ENCODE measurements at places on chromosomes 13 and 19. TPM values are rescaled to one million over a fixed set of nuclear protein-coding genes. Genes with fewer than 3 reads are reported as not detected.

B3GNT3 gene
- total RNA-seq = 2.0 TPM

PLEKHJ1 gene
- total RNA-seq = 47.5 TPM

CALR3 gene
- not detected for total RNA-seq

MISP gene
- 3.4 TPM for total RNA-seq

MAST1 gene
- total RNA-seq = not detected

AKAP8L gene
- 147 TPM for total RNA-seq

COL5A3 gene
- 9.6 TPM for total RNA-seq

STARD13 gene
- 18.9 TPM for total RNA-seq

ZGLP1 gene
- total RNA-seq = 4.6 TPM

CILP2 gene
- total RNA-seq = not detected

KLK14 gene
- total RNA-seq = not detected

HIPK4 gene
- total RNA-seq = not detected

ATP13A1 gene
- 570 TPM for total RNA-seq

ATXN8OS gene
- not detected for total RNA-seq

TINCR gene
- total RNA-seq = 0.52 TPM

ANGPTL8 gene
- total RNA-seq = not detected

TMEM255B gene
- total RNA-seq = 4.6 TPM

IGFL4 gene
- not detected for total RNA-seq

CCDC169 gene
- total RNA-seq = 1.6 TPM

RFXAP gene
- 7.0 TPM for total RNA-seq

OR7D2 gene
- total RNA-seq = not detected

ZNF415 gene
- 6.9 TPM for total RNA-seq

KCTD4 gene
- total RNA-seq = not detected

FCHO1 gene
- not detected for total RNA-seq

CEACAM21 gene
- total RNA-seq = not detected

RAB20 gene
- 23.1 TPM for total RNA-seq

BCAM gene
- total RNA-seq = 89.3 TPM

RGL3 gene
- total RNA-seq = 56.0 TPM

ENOX1 gene
- total RNA-seq = 0.78 TPM

ZNF865 gene
- total RNA-seq = 14.8 TPM

KIR2DL4 gene
- not detected for total RNA-seq

ZSCAN22 gene
- total RNA-seq = 0.99 TPM

PTPRS gene
- total RNA-seq = 133 TPM

COX7A1 gene
- 29.0 TPM for total RNA-seq

HCN2 gene
- total RNA-seq = 0.26 TPM

GJB6 gene
- not detected for total RNA-seq

ZNF439 gene
- 7.9 TPM for total RNA-seq

MBD3L3 gene
- not detected for total RNA-seq

NFIX gene
- total RNA-seq = 26.7 TPM

RAD23A gene
- 94.6 TPM for total RNA-seq

ATP4A gene
- not detected for total RNA-seq

KLK15 gene
- not detected for total RNA-seq

GZMM gene
- total RNA-seq = not detected

ZNF90 gene
- 13.5 TPM for total RNA-seq

NKPD1 gene
- total RNA-seq = not detected

HSH2D gene
- total RNA-seq = 9.6 TPM

TEX101 gene
- total RNA-seq = not detected

NLRP5 gene
- not detected for total RNA-seq

All from body of pancreas (tissue), 4 donors.